ENCODE measurements at places on chromosomes 16 and 17.

- no peak for DNase-seq
Observed at GRCh38 chr17:44416558-44417289, 27.3 kb upstream of the ITGA2B start.

DNA sequence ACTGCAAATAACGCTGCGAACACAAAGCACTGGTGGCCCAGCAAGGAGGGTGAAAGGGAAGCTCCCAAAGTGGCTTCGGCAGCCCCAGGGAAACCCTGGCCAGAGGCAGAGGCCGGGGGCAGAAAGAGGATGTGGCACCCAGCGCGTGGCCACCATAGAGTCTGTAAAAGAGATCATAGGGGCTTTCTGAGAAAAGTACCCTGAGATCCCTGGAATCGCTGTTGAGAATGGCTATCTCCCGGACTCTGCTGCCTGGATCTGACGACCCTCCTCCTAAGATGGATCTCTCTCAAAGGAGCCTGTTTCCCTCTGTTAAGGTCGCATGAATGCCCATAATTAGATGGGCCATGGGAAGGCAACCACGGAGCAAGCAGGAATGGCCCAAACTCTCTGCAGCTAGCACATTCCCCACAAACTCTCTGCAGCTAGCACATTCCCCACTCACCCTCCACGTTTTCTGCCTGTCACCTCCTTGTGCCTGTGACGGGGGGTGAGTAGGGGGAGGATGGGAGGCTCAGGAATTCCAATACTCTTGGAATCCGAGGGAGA, 364.4 kb downstream of the XYLT1 start:
- DNase-seq: no peak

GRCh38 chr17:40936437-40936971, 942 bp downstream of the KRT23 start:
- DNase-seq: no peak

GRCh38 chr16:802461-802860, 1.9 kb upstream of the GNG13 start:
- no peak for DNase-seq

DNA sequence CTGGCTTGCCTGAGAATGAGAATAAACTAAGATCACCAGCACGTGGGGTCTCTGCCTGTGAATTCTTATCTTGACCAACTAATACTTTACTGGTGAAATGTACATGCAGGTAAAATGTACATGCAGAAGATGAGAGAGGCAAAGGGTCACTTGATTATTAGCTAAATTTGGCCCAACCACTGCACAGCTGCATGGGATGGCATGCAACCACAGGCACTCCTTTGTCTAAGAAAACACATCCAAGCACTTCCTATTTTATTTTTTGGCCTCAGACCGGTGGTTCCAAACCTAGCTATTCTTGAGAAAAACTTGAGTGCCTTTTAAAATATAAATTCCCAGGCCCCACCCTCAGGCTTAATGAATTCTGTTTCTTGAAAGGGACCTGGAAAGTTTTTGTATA, 77.9 kb downstream of the SYCE1L start:
- DNase-seq: no peak

GRCh38 chr16:18800293-18800692, 1.1 kb downstream of the ARL6IP1 start:
- no peak for DNase-seq

GRCh38 chr17:47203984-47204721, 5.0 kb upstream of the MYL4 start:
- no peak for DNase-seq

DNA sequence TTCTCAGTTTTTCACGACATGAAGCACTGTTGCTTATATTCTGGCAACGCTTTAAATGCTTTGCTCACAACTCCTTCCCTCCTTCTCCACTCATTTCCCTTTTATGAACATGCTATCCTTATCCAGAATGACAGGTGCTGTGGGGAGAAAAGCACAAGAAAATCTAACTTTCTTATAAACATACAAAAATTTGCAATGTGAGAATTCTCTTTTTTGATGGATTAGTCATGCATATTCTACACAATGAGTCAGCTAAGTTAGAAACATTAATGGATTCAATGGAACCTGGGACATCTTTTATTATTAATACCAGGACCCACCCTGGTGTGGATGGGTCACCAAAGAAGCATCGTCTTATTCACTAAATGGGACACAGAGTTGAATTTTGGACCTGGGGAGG, 234.6 kb upstream of the CDH5 start:
- no peak for DNase-seq

DNA sequence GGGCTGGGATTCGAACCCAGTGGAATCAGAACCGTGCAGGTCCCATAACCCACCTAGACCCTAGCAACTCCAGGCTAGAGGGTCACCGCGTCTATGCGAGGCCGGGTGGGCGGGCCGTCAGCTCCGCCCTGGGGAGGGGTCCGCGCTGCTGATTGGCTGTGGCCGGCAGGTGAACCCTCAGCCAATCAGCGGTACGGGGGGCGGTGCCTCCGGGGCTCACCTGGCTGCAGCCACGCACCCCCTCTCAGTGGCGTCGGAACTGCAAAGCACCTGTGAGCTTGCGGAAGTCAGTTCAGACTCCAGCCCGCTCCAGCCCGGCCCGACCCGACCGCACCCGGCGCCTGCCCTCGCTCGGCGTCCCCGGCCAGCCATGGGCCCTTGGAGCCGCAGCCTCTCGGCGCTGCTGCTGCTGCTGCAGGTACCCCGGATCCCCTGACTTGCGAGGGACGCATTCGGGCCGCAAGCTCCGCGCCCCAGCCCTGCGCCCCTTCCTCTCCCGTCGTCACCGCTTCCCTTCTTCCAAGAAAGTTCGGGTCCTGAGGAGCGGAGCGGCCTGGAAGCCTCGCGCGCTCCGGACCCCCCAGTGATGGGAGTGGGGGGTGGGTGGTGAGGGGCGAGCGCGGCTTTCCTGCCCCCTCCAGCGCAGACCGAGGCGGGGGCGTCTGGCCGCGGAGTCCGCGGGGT, at the start of gene CDH1:
Gene CDH1, plus strand, starts transcription at position 247 of the 684 bp plus-strand sequence. Its CDS starts 124 bp downstream, at position 371.
- no peak for DNase-seq

DNA sequence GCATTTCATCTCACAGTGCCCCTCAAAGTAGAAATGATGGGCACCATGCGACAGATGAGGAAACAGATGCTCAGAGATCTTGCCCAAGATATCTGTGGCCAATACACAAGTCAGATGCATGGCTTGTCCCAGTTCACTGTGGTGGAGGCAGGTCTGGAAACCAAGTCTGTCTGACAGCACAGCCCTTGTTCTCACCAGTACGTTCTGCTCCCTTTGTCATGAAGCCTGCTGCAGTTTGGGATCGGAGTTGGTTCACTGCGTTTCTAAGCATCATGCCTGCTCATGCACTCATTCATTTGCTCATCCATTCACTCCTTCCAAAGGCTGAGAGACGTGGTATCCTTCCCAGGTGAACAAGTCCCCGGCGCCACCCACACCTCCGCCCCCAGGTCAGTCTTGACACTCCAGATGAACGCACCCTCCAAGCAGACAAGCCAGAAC, 27.2 kb upstream of the MEAK7 start:
- DNase-seq: no peak

DNA sequence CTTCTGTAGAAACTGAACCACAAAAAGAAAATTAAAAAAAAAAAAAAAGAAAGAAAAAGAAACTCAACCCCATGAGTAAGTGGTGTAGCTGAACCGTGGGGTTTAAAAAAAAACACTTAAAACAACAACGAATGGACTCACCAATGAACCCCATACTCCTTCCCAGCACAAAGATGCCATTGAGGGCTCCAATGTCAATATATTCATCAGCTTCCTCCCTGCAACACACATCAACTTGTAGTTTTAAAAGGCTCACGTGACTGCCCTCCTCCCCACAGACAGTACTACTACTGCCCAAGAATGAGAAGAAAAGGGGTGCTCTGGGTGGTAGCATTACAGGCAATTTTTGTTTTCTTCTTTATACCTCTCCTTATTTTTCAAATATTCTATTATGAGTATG, 3.3 kb upstream of the KLHL11 start:
- DNase-seq: no peak

- DNase-seq: no peak
Observed at GRCh38 chr16:1330260-1330914, 3.1 kb upstream of the BAIAP3 start.

- DNase-seq: no peak
Observed at GRCh38 chr16:70453892-70454221, 538 bp upstream of the FCSK start.

All from stimulated activated naive CD4-positive, alpha-beta T cell (primary cell).